HTR-8/SVneo (cell line): ENCODE measurements at places on chromosomes 12 and 14.
A peak's percentile ranks its signal among the peaks of the same experiment; 100 is the strongest.

DNA sequence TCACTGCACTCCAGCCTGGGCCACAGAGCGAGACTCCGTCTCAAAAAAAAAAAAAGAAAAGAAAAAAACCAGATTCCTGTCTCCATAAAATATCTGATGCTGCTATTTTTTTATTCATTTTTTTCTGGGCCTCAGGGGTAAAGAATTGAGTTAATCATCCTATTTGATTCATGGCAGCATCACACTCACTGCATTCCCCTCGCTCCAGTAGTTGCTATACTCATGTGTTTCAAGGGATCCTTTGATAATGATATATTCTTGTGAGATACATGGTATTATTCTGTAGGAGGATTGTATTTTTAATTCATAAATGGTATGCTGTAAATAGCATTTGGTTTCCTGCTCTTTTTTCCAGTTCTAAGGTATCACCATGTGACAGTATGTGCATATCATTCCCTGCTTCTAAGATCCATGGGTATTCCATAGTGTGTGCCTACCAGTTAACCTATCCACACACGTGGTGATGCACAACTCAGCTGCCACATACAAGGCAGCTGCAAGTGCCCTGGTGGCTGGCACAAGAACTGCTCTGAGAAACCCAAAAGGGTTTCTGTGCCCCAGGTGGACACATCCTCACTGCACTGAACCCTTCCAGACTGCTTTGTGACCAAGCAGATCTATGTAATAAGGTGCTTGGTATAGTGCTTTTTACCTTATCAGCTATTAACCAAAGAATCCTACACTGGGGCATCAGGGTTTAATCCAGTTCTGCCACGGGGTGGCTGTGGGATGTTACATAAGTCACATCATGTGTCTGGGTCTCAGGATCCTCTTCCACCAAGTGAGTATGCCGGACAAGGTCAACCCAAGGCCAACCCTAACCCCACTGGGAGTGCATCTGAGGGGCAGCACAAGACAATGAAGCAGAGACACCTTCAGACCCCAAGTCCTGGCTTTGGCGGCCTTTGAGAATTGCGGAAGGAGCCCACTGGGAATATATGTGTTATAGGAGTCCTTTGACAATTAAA, 74.6 kb downstream of the ZFP36L1 start:
- no peak for DNase-seq

- DNase-seq = no peak
These were observed 99.0 kb downstream of the RTN1 start for GRCh38 chr14:59771577-59771976.

DNA sequence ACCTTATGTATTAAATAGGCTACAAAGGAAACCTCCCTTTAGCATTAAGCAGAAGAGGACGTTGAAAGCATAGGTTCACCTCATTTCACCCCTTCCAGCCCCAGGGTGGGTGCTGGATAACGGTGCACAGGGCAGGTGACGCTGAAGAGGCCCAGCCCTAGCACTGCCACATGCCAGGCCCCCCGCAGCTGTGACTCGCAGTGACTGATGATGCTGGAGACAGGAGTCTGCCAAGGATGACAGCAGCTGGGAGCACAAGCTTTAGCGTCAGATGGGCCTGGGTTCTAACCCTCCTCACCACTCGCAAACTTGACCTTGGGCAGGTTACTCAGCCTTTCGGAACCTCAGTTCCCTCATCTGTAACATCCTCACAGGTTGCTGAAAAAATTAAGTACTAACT, 76.7 kb downstream of the TBK1 start:
- DNase-seq = no peak

DNA sequence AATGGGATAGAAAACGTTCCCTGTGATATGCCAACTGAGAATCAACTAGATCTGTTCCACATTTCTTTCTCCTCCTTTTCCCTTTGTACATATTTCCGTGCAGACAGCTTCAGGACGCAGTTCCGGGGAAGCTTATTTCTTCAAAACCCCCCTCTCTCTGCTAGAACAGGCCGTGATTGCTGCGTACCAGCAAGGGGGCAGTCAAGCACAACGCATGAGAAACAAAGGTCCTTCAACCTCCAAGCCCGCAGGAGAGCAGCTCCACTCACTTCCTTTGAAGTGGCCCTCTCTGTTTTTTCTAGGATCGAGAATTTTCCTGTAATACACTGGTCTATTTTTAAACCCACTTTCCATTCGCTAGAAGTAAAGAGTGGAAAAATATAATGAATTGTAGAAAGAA, 80.8 kb downstream of the ZNF664 start:
- peak; percentile 65 for DNase-seq

DNA sequence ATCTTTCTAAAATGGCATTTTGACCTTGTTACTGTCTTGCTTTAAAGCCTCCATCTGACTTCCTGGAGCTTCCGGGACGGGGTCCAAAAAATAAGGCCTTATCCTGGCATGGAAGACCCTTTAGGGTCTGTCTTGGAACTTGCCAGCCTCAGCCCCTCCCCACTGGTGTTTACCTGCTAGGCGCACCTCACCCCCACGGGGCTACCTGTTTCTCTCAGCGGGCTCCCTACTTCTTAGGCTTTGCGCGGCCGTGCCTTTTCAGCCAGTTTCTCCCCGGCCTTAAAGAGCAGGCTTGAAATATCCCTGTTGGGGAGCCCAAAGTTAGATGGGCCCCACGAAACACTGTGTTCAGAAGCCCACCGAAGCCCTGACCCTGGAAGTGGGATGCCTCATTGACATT, 5.1 kb downstream of the RTL1 start:
- no peak for DNase-seq

DNA sequence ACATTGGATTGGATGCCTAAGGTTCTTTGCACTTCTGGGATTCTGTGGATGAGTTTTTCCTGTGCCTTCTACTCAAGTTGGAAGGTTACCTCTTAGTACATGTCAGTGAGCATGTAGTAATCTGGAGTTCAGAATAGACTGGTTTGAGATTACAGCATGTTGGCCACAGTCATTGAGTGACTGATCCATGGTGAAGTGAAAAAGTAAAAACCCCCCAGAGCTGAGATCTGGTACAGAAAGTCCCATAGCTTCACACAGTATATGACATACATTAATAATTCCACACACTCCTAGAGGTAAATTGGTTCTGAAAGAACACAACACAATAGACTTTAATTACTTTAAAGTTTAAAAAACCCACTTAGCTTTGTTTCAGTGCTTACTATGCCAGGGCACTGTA, 11.9 kb upstream of the CCND2 start:
- no peak for DNase-seq

DNA sequence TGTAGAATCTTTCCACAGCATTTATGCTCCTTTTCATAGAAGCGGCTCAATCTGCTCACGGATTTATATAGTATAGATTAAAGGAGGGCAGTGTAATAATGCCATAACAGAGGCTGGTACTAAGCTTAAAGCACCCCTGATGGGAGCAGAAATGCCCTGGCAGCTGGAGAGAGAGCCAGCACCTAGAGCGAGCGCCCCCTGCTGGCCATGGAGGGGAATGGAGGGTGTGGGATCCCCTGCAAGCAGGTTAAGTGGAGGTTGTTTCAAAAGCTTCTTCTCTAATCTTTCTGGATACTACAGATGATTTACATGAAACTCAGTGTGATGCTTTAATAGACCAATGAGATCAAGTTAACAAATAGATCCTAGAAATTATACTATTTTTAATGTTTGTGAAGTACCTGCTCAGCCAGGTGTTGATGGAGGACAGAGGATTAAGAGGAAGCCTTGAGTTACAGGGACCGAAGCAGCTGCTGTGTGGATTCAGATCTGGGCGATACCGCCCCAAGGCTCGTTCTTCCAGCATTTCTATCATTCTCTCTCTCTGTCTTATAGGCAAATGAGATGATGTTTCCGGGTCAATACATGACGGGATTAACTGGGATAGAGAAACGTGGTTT, 1519.3 kb upstream of the TMEM132C start:
- DNase-seq = peak; percentile 10

- no peak for DNase-seq
These were observed 197.5 kb downstream of the STXBP6 start for GRCh38 chr14:24852312-24853060.
